ENCODE measurements at places on chromosomes 16 and 17. TPM values are rescaled to one million over a fixed set of nuclear protein-coding genes. Genes with fewer than 3 reads are reported as not detected.
A peak's percentile ranks its signal among the peaks of the same experiment; 100 is the strongest.

The POLG2 gene
- 39.5 TPM for total RNA-seq

The PKMYT1 gene
- 201 TPM for total RNA-seq

The TSPAN10 gene
- not detected for total RNA-seq

The SLC47A2 gene
- total RNA-seq, result not detected

- no peak overlapping the region for H3K27ac ChIP-seq
- no peaks in the 10 kb centered on the region for H3K4me1 ChIP-seq
- H3K4me3 ChIP-seq, result no peak overlapping the region
- H3K36me3 ChIP-seq, result no peaks in the 10 kb centered on the region
- no peak for DNase-seq
These were observed 457.3 kb upstream of the HSBP1 start for GRCh38 chr16:83350481-83350880.

DNA sequence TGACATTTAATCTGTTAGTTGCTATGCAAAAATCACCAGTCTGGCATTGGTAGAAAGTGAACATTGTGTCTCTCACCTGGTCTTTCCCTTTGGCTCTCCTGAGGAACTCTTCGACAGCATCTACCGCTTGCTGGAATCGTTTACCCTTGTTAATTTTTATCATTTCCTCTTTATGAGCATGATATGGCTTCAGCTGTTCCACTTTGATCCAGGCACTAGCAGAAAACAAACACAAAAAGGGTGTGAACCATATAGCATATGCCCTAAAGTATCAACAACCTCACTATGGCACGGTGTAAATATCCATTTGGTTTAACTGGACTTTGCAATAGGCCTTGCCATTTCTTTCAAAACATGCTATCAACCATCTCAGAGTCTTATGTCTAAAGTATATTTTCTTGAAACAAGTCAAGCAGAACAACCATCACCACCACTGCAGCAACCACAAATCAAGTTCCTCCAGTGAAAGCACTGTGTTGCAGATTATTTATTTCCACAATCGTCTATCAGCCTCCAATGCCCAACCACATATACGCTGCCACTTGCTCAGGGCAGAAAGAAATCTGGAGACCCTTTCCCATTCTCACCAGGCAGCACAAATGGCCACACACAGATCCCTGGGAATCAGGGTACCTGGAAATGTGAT, 14.3 kb downstream of the GLYR1 start:
- no peaks in the 10 kb centered on the region for H3K27me3 ChIP-seq
- no peak overlapping the region for H3K27ac ChIP-seq
- H3K4me3 ChIP-seq, result no peak overlapping the region
- DNase-seq, result no peak
- peaks cover 11% of the 10 kb centered on the region for H3K4me1 ChIP-seq

DNA sequence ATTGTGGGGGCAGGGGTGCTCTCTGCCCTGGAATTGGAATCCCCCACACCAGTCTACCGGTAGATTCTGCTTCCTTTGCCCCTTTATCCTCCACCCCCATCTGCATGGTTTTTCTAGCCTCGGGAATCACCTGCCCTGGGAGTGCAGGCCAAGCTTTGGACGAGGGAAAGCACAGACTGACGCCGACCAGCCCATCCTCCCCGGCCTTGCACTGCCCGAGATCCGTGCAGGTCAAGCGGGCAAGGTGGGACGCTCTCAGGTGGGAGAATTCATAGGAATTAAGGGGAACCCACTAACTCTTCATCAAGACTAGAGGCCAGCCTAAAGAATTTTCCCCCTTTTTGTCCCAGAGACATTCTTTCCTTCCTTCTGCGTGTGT, 9.9 kb upstream of the HOXB13 start:
- no peaks in the 10 kb centered on the region for H3K4me1 ChIP-seq
- H3K27me3 ChIP-seq, result peaks cover 78% of the 10 kb centered on the region
- H3K36me3 ChIP-seq, result no peaks in the 10 kb centered on the region

GRCh38 chr16:19609359-19609758, 53.9 kb downstream of the VPS35L start:
- H3K4me1 ChIP-seq, result no peaks in the 10 kb centered on the region
- H3K27ac ChIP-seq, result no peak overlapping the region
- H3K27me3 ChIP-seq, result no peaks in the 10 kb centered on the region

DNA sequence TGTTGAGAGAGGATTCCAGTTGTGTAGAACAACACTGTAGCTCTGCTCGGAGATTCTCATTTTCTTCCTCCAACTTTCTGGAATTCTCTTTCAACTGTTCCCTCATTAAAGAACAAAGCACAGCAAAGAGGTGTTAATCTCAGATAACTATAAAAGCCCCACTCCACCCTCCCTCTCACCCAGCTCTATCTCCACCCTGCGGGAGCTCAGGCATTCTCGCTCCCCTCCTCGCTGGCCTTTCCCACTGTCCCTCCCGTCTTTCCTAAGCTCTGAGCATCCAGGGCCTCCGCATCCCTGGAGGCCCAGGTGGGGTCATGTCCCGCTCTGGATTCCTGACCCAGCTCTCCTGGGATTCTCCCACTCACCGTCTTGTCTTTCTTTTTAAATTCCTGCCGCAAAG, 35.1 kb downstream of the DHX38 start:
- H3K4me1 ChIP-seq, result no peaks in the 10 kb centered on the region
- DNase-seq, result no peak
- no peak overlapping the region for H3K27ac ChIP-seq
- no peaks in the 10 kb centered on the region for H3K36me3 ChIP-seq
- H3K4me3 ChIP-seq, result no peak overlapping the region
- peaks cover 29% of the 10 kb centered on the region for H3K27me3 ChIP-seq

- DNase-seq, result no peak
- H3K27me3 ChIP-seq, result peaks cover 11% of the 10 kb centered on the region
- no peaks in the 10 kb centered on the region for H3K36me3 ChIP-seq
- H3K4me1 ChIP-seq, result no peaks in the 10 kb centered on the region
- H3K4me3 ChIP-seq, result no peak overlapping the region
- H3K27ac ChIP-seq, result no peak overlapping the region
These were observed 12.2 kb upstream of the LPCAT2 start for GRCh38 chr16:55496509-55497145.

- H3K36me3 ChIP-seq, result no peaks in the 10 kb centered on the region
- H3K4me3 ChIP-seq, result no peak overlapping the region
- no peak for DNase-seq
- H3K4me1 ChIP-seq, result no peaks in the 10 kb centered on the region
- peaks cover 16% of the 10 kb centered on the region for H3K27me3 ChIP-seq
- no peak overlapping the region for H3K27ac ChIP-seq
These were observed 72.8 kb upstream of the C16orf82 start for GRCh38 chr16:26993963-26994362.

DNA sequence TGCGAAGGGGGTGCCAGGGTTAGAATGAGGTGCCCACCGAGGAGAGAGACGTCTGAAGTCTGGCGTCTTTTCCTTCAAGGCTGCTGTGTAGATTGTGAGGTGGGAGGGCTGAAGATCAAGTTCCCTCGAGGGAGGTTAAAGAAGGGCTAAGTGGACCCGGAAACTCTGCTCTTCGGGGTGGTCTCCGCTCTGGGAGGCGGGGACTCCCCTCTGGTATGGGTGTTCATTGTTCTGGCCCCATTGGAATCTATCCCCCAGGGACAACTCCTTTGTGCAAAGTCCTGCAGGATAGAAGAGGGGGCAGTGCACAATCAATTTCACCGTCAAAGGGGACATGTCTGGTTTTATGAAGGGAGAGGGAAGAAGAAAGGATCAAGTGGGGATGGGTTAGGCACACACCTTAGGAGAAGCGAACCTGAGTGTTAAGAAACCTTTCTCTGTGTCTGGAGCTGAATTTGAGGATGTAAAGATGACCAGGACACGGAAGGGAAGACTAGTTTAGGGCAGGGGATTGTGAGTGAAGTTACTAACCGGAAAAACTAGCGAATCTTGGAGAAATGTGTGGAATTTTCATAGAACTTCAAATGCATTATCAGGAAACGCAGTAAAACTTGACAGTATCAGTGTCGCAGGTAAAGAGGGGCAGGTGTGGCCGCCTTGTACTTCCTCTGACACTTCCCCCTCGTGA, 809 bp upstream of the RAB34 start:
- H3K27me3 ChIP-seq, result 0 out of 2 replicates have a peak, but pooled peaks cover 11% of the 10 kb centered on the region
- H3K36me3 ChIP-seq, result peaks cover 34% of the 10 kb centered on the region
- DNase-seq, result no peak
- H3K27ac ChIP-seq, result no peak overlapping the region
- H3K4me3 ChIP-seq, result no peak overlapping the region

DNA sequence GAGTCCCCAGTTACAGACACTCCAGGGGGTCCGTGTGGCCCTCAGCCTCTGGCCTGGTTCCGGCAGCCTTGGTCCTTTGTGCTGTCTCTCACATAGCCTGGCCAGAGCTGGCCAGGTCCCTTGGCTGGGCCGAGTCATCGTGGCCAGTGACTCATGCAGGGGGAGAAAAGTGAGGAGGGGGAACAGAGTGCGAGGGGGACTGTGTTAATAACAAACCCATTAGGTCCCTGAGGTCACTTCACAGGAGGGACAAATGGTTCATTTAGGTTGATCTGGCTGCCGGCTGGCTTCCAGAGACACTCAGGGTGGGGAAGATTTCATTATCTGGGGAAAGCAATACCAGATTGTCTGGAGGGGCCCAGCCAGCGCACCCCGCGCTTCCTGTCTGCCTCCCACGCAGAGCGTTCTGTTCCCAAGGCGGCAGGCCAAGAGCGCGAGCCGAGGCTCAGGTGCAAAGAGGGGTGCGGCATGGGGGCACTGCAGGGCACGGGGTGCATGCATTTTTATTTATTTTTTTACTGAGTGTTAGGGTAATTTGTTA, 223.1 kb downstream of the SEC14L1 start:
- peaks cover 47% of the 10 kb centered on the region for H3K4me1 ChIP-seq
- H3K36me3 ChIP-seq, result peaks cover 3% of the 10 kb centered on the region
- peak; percentile 95 for DNase-seq
- peak overlapping the region; percentile 77 for H3K27ac ChIP-seq
- H3K27me3 ChIP-seq, result no peaks in the 10 kb centered on the region
